ENCODE measurements at places on chromosomes 3 and 15.

- no peak for DNase-seq
Observed at GRCh38 chr15:63509955-63510940, 5.9 kb downstream of the USP3 start.

GRCh38 chr3:183217548-183218332 lies 35.3 kb upstream of the B3GNT5 start:
- DNase-seq = no peak

GRCh38 chr3:37223141-37223558 lies 48.8 kb upstream of the LRRFIP2 start:
- no peak for DNase-seq

DNA sequence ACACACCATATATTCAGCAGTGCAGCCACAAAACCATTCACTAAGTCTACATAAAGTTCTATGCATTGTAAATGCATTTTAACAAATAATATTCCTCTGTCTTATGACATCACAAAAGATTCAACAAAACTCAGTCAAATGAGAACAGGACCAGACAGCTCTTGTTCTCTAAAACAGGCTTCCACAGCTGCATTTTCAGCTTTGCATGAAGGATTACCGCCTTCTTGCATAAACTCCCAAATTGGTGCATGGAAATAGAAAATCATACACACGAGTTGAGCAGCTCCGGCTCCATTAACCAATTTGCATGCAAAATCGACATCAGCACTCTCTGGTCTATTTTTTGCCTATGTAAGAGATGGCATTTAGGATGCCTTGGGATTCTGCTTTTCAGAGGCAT lies 66.4 kb downstream of the RFTN1 start:
- no peak for DNase-seq

- DNase-seq = no peak
Observed at GRCh38 chr3:13229273-13229949, 156.2 kb upstream of the IQSEC1 start.

DNA sequence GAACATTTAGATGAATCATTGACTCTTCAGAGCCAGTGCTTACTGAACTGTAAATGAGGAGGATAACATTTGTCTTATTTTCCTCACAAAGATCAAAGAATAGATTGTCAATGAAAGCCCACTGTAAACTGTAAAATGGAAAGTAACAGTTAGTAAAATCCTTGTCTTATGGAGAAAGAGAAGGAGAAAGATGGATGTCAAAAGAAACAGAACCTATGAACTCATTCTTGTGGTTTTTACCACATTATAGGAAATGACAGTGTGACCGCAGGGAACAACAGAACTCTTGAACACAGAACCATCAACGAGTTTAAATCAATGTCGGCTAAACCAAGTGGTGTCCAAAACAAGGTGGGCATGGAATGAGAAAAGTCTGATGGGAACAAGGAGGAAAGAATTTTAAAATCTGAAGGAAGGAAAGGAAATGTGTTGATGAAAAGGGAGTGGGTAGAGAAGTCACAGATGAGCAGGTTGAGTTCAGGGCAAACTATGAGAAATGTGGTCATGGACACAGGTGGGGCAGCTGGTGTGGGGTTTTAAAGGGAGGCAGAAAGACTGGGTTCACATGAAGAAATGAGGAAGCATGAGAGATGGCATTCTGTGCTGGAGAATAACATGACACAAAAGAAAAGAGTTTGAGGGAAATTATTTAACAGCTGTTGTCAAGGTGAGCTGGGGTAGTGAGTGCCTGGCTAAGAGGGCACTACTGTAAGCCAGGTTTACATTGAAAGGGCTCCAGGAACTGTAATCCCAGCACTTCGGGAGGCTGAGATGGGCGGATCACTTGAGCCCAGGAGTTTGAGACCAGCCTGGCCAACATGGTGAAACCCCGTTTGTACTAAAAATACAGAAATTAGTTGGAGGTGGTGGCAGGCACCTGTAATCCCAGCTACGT lies 42.4 kb upstream of the ETV5 start:
- DNase-seq = no peak

- DNase-seq = no peak
Observed at GRCh38 chr3:47194994-47195393, 31.1 kb upstream of the SETD2 start.

GRCh38 chr3:185328324-185329004 lies 34.5 kb upstream of the MAP3K13 start:
- no peak for DNase-seq

GRCh38 chr3:94127115-94127514 lies 64.3 kb downstream of the NSUN3 start:
- DNase-seq = no peak
